ENCODE measurements at places on chromosomes 16 and 17.

- no peak for DNase-seq
Observed at GRCh38 chr16:71353736-71354135, 4.8 kb upstream of the CALB2 start.

GRCh38 chr17:11340803-11341202 is 99.8 kb downstream of the SHISA6 start:
- DNase-seq = no peak

- no peak for DNase-seq
Observed at GRCh38 chr16:3998793-3999478, 117.3 kb downstream of the ADCY9 start.

- DNase-seq = no peak
Observed at GRCh38 chr16:5062051-5062450, 3.7 kb downstream of the C16orf89 start.

- DNase-seq = no peak
Observed at GRCh38 chr16:29910819-29911675, 10.8 kb downstream of the ASPHD1 start.

GRCh38 chr16:69494991-69495392 is 70.6 kb downstream of the CYB5B start:
- no peak for DNase-seq

GRCh38 chr17:81544281-81544974 is 7.7 kb downstream of the FAAP100 start:
- DNase-seq = no peak

DNA sequence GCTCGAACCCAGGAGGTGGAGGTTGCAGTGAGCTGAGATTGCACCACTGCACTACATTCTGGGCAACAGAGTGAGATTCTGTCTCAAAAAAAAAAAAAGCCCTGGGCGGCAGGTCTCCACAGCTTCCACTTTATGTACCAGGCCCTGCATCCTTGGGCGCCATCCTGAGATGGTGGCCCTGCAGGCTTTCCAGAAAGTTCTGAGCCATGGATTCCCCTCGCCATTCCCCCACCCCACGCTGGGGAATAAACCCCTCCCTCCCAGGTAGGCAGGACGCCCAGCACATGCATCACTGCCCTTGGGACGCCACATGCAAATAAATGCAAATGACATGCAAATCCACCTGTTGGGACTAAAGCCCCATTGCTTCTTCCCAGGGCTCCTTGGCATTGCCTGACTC is 13.8 kb upstream of the ZNF469 start:
- no peak for DNase-seq

DNA sequence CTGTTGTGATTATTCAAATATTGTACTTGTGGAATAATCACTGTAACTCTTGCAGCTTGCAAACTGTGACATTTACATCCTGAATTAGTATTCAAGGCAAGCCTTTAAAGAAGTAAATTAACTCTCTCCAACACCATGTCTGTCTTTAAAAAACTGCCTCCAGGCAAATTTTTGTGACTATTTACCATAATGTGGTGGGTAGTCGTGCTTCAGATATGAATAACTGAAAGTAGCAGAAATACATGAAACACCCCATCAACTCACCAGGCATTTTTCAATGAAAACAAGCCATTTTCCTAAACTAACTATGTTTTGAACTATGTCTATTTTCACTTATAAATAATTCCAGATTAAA is 217.4 kb upstream of the PSMD7 start:
- DNase-seq = no peak
